Activated B cell treated with CpG ODN at 0.5 μM for 24 hours (primary cell): ENCODE measurements at places on chromosomes 1 and 21.
A peak's percentile ranks its signal among the peaks of the same experiment; 100 is the strongest.

- no peaks in the 10 kb centered on the region for H3K27me3 ChIP-seq
- no peaks in the 10 kb centered on the region for H3K4me1 ChIP-seq
- no peaks in the 10 kb centered on the region for H3K36me3 ChIP-seq
Measured at GRCh38 chr21:24729568-24729967, 877.7 kb downstream of the MRPL39 start.

DNA sequence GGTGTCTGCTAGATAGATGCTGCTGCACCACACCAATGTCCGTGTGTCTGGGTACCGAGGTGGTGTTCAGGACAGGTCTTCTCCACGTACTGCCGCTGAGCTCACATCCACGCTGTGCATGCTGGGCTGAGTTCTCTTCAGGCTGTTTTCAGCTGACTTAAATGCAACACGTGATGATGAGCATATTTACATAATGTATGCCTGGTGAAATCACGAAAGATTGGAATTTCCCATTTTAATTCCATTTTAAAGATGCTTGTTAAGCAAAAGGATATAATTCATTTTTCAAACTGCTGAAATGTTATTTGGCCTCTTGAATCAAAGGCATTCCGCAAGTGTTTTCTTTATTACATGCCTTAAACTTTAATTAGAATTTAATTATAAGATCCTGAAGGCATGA is 107.9 kb downstream of the FGGY start:
- DNase-seq = no peak
- no peaks in the 10 kb centered on the region for H3K27me3 ChIP-seq
- no peak overlapping the region for H3K27ac ChIP-seq
- H3K36me3 ChIP-seq = no peaks in the 10 kb centered on the region
- H3K4me1 ChIP-seq = peaks cover 4% of the 10 kb centered on the region
- H3K4me3 ChIP-seq = no peak overlapping the region

GRCh38 chr1:230629511-230629910 is 12.8 kb upstream of the COG2 start:
- H3K27ac ChIP-seq = no peak overlapping the region
- H3K27me3 ChIP-seq = peaks cover 4% of the 10 kb centered on the region
- DNase-seq = no peak
- no peaks in the 10 kb centered on the region for H3K36me3 ChIP-seq

GRCh38 chr1:181073638-181074037 is 14.9 kb upstream of the IER5 start:
- H3K4me1 ChIP-seq = no peaks in the 10 kb centered on the region
- DNase-seq = no peak
- peaks cover 16% of the 10 kb centered on the region for H3K27me3 ChIP-seq
- no peaks in the 10 kb centered on the region for H3K36me3 ChIP-seq

GRCh38 chr1:221059506-221059905 is 180.3 kb downstream of the HLX start:
- H3K4me1 ChIP-seq = peaks cover 5% of the 10 kb centered on the region
- no peaks in the 10 kb centered on the region for H3K27me3 ChIP-seq
- H3K36me3 ChIP-seq = peaks cover 16% of the 10 kb centered on the region

GRCh38 chr1:45051005-45051772 is 39.1 kb downstream of the UROD start:
- peak overlapping the region; percentile 64 for H3K4me3 ChIP-seq
- no peak for DNase-seq
- H3K4me1 ChIP-seq = peaks cover 30% of the 10 kb centered on the region
- H3K36me3 ChIP-seq = no peaks in the 10 kb centered on the region
- H3K27me3 ChIP-seq = no peaks in the 10 kb centered on the region

GRCh38 chr1:39129514-39129913 is 75.0 kb upstream of the MACF1 start:
- H3K27ac ChIP-seq = no peak overlapping the region
- no peak overlapping the region for H3K4me3 ChIP-seq
- no peak for DNase-seq
- H3K36me3 ChIP-seq = no peaks in the 10 kb centered on the region
- H3K4me1 ChIP-seq = no peaks in the 10 kb centered on the region

GRCh38 chr1:59333626-59334277 is 36.9 kb downstream of the FGGY start:
- H3K27me3 ChIP-seq = no peaks in the 10 kb centered on the region
- H3K27ac ChIP-seq = no peak overlapping the region
- peaks cover 6% of the 10 kb centered on the region for H3K36me3 ChIP-seq
- no peak for DNase-seq
- H3K4me3 ChIP-seq = no peak overlapping the region

DNA sequence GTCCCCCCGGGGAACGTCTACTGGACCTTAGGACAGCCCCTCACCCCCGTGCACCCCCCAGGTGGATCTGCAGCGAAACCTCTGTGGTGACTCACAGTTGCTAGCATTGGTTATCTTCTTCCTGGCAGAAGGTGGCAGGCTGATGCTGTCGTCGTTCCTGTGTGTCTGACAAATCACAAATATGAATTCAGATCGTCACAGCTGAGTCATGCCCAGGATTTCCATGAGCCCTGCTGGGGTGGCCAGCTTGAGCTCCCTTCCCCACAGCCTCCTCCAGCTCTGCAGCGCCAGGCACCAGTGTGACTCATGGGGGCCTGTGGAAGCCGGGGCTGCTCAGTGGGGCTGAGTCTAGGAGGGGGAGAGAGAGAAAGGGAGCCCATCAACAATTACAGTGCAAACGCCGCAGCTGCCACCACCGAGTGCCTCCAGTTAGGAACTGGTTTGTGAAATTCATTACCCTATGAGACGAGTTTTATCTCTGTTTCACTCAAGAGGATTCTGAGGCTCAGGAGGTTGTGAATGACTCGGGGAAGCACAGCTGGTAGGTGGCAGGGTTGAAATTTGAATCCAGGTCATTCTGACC is 197.9 kb downstream of the DYRK1A start:
- peaks cover 21% of the 10 kb centered on the region for H3K4me1 ChIP-seq
- no peak for DNase-seq
- H3K4me3 ChIP-seq = peak overlapping the region; percentile 93
- peaks cover 3% of the 10 kb centered on the region for H3K36me3 ChIP-seq
- peak overlapping the region; percentile 96 for H3K27ac ChIP-seq
- peaks cover 2% of the 10 kb centered on the region for H3K27me3 ChIP-seq

DNA sequence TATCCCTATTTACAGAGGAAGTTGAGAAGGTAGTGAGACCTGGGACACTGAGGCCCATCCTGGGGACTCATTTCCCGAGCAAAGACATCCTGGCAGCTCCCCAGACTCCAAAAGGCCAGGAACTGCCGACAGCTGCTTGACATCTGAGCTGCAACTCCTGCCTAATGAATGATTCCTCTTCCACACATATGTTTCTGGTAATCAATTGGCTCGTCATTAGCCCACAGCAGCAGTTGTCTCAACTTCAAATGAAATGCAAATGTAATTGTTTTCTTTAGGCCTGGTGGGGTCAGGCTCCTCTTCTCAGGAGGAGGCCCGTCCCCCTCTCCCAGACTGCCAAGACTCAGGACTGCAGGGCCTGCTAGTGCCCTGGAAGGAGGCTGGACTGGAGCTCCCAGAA is 61.8 kb upstream of the DISP3 start:
- no peaks in the 10 kb centered on the region for H3K4me1 ChIP-seq
- no peak for DNase-seq
- peaks cover 25% of the 10 kb centered on the region for H3K27me3 ChIP-seq
- H3K27ac ChIP-seq = no peak overlapping the region
- no peak overlapping the region for H3K4me3 ChIP-seq

- no peaks in the 10 kb centered on the region for H3K27me3 ChIP-seq
- H3K4me3 ChIP-seq = no peak overlapping the region
- DNase-seq = no peak
- H3K27ac ChIP-seq = no peak overlapping the region
- H3K4me1 ChIP-seq = no peaks in the 10 kb centered on the region
Measured at GRCh38 chr1:232393444-232394146, 236.3 kb downstream of the SIPA1L2 start.

DNA sequence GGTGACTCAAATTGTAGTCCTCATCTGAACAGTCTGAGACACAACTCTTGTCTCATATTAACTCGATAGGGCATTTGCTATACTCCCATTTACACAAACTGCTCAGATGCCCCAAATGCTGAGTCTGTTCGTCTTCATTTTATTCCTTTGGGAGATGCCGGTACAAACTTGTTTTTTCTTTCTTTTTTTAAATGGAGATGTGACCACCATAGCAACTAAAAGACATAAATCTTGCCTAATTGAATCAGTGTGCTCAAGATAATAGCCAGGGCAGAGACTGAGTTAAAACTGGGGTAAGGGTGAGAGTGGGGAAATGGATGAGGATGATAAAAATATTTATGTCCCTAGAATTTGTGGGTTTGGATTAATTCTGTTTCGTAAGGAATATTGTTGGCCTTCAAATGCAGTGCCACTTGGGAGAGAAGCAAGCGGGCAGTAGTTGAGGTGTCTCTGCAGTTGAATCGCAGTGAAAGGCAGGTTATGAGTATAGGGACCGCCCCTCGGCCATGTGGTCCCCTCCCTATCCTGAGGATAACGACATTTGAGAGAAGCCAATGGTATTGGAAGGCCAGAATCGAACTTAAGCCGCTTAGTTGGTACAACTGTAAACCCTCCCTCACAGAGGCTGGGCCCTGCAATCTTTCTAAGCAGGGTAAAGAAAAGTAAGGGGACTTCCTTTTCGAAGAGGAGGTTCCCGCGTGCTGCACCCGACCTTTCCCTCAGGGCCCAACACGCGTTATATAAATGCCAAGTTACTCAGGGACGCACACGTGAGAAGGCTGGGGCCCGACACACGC is 859 bp upstream of the LRRC8B start:
- peak overlapping the region; percentile 91 for H3K27ac ChIP-seq
- peaks cover 31% of the 10 kb centered on the region for H3K4me1 ChIP-seq
- DNase-seq = no peak

DNA sequence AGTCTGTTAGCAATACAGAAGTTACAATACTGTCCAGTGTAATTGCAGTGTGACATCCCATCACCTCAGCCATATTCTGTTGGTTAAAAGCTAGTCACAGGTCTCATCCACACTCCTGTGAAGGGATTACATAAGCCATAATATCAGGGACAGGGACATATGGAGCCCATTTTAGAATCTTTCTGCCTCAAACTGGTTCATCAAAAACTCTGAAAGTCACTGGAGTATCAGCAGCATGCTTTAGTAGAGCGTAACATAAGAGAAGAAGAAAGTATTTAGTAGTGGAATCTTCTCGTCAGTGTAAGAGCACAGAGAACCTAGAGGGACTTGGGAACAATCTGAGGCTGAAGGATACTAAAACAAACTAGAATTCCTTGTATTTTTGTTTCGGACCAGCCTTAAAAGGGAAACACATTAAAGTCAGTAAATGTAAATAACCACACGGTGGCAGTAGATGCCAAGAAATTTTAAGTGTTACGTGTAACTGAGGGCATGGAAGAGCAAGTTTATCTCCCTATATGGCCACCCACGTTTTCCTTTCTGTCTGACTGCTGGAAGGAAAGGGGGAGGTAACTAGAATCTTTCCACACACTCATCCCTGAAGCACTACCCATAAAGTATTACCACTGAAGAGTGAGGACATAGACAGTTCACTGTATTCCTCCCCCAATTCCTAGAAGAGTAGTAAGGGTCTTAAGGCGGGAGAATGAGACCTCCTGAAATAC is 41.6 kb upstream of the AGL start:
- H3K36me3 ChIP-seq = no peaks in the 10 kb centered on the region
- DNase-seq = no peak
